ENCODE measurements at places on chromosomes 6 and 20.

DNA sequence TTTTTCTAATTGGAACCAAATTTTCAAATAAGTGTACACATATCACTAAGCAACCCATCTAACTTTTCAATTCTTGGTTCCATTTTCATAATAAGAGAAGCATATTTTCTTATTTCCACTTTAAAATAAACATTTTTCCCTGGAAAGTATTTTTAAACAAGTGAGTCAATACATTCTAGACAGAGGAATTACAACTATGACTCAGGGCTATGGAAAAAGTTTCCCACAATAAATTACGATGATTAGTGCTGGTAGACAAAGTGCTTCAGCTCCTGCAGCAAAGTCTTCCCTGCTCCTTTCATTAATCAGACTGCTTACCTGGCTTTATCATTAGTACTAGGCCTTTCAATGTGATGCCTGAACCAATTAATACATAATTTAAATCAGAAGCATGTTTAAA is 322.5 kb downstream of the HACE1 start:
- DNase-seq: no peak

DNA sequence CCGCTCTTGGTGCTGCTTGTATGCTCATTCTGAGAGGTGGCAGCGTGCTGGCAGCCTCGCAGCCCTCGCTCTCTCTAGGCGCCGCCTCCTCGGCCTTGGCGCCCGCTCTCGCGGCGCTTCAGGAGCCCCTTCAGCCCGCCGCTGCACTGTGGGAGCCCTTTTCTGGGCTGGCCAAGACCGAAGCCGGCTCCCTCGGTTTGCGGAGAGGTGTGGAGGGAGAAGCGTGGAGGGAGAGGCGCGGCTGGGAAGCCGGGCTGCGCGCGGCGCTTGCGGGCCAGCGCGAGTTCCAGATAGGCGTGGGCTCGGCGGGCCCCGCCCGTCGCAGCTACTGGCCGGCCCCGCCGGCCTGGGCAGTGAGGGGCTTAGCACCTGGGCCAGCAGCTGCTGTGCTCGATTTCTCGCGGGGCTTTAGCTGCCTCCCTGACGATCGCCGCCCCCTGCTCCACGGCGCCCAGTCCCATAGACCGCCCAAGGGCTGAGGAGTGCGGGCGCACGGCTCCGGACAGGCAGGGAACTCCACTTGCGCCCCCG is 19.5 kb upstream of the FAM8A1 start:
- DNase-seq: no peak

GRCh38 chr6:44050872-44051505 is 76.3 kb downstream of the MRPL14 start:
- no peak for DNase-seq

- no peak for DNase-seq
These were observed 134.3 kb downstream of the KIF6 start for GRCh38 chr6:39590871-39591393.

GRCh38 chr6:38391206-38391605 is 248.5 kb downstream of the BTBD9 start:
- no peak for DNase-seq

DNA sequence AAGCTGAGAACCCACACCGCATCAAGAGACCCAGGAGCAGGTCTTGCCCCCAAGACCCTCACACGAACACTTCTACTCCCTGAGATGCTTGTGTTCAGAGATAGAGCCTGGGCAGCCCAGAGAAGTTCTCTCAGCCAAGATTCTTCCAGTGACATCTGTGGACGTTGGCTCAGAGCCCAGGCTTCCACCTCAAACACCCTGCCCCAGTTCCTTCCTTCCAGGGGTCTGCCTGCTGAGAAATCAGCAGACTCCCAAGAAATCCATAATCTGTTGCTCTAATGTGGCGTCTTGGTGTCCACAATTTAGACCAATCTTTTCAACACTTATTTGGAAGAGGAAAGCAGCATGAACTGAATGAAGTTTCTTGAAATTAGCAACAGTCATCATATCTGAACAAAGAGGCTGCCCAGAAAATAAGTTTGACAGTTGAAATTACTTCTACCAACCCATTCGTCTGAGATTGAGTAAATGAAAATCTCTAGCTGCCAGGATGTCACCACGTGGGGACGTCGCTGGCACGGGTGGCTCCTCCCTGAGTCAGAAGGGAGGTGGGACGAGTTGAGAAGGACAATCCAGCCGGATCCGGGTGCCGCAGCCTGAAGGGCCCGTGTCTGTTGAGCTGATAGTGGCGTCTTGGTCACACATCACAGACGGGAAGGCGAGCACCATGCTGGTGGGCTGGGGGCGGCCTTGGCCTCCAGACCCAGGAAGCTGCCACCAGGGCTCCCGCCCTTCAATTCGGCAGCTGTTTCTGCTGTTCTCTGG is 400.9 kb downstream of the TAF4 start:
- no peak for DNase-seq

GRCh38 chr6:55276745-55277530 is 50.3 kb upstream of the GFRAL start:
- peak; percentile 59 for DNase-seq

DNA sequence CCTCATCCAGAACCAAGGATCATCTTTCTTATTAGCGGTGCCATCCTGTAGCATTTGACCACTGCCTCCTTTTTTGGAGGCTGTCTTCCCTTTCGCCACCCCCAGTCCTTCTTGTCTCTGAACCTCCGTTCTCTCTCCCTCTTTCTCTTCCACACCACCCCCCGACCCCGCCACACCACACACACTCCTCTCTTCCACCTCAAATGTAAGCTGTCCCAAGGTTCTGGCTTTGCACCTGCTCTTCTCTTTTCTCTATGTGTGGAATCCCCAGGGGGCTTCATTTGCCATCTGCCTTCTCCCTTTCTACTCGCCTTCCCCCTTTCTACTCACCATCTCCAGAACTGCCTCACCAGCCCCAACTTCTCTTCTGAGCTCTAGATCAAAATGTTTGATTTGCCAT is 111.3 kb upstream of the CDYL start:
- DNase-seq: no peak

GRCh38 chr6:39935241-39935640 is 979 bp upstream of the MOCS1 start:
- DNase-seq: no peak

DNA sequence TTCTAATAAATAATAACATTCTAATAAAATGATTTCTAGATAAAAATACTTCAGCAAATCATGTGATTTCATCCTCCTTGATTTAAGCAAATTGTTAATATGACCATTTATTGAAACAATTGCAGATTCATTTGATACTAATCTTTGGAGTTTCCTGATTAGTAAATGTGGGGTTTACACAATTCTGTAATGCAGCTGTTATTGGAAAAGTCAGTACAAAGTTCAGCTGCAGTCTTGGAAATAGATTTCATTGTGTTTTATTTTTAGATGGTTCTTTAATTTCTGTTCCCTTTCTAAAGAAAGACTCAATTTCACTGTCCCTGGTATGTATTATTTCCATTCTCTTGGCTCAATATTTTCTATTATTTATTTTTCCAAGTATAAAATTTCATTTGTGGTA is 342.0 kb downstream of the TBC1D32 start:
- DNase-seq: no peak

- no peak for DNase-seq
These were observed 28.2 kb upstream of the NOX3 start for GRCh38 chr6:155483858-155484257.

DNA sequence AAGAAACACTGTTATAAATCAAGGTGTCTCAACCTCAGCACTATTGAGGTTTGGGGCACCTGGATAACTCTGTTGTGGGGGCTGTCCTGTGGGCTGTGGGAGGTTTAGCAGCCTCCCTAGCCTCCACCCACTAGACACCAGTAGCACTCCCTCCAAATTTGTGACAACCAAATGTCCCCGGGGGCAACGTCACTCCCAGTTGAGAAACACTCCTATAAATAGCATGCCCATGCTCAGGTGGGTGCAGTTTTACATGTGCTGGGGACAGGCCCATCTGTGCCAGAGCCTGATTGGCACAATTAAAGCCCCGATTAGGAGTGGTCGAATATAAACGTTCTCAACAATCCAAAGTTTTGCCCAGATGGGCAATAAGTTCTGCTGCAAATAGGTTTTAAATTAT is 78.9 kb downstream of the FAM50B start:
- no peak for DNase-seq

- DNase-seq: no peak
These were observed 9.2 kb downstream of the ENPP3 start for GRCh38 chr6:131646249-131646670.

- no peak for DNase-seq
These were observed 169.0 kb upstream of the PRDM1 start for GRCh38 chr6:105917038-105917695.

DNA sequence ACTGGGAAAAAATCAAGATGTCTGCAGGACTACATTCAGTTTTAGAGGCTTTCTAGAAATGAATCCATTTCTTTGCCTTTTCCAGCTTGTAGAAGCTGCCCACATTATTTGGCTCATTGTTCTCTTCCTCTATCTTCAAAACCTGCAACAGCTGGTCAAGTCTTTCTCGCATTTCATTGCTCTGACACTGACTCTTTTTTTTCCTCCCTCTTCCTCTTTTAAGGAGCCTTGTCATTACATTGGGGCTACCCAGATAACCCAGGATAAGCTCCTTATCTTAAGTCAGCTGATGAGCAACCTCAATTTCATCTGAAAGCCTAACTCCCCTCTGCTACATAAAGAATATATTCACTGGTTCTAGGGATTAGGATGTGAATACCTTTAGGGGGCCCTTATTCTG is 53.2 kb upstream of the CEP162 start:
- DNase-seq: no peak

DNA sequence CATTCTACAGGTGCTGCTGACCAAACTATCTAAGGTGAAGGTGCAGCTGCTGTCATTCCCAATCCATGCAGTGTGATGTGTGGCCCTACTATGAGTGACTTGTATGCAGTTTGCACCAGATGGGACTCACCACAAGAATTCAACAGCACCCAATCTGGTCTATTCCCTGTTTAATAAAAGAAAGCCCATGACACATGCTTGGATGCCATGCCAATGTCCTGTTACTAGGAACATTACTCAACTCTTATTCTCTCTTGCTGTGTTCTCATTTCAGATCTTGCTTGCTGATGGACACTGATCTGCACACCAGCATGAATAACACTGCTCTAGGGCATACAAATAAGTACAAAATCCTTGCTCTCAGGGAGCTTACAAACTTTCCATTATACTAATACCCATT is 221.6 kb upstream of the CDYL start:
- no peak for DNase-seq

DNA sequence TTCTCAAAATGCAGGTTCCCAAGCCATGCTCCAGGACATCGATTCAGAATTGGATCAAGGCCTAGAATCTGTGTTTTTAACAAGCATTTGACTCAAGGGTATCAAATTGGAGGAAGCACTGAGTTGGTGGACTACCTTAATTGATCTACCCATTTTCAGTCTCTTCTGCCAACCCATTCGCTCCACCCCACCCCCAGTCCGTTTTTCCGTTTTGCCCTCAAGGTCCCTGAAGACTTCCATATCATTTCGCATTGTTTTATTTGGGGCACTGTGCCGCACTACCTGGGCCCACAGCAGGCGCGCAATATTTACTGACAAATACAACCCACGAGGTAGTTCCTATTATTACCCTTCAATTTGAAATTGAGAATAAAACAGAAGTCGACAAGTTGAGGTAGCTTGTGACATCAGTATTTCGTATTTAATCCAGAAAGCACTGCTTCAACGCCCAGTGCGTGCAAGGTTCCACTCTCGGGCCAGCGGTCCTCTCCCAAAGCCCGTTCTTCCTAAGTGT is 557 bp upstream of the DHX35 start:
- DNase-seq: no peak

DNA sequence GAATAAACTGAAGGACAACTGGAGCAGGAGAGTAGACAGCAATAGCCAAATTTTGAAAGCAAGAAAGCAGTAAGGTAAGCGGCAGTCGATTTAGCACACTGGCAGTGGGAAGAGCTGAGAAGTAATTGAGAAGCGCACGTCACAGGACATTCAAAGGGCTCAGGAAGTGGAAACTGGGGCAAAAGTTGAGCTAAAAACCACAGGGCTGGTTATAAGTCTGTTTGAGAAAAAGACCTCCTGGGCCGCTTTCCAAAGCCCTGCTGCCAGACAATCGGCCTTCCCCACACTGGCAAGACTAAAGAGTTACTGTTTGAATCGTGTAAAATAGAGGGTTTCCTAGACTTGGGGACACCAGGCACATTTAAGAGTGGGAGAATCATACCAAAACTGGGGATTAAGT is 161.4 kb downstream of the DNAH8 start:
- DNase-seq: peak; percentile 16

Measured in AML-193 (cell line).